ENCODE measurements at places on chromosomes 7 and 10.
A peak's percentile ranks its signal among the peaks of the same experiment; 100 is the strongest.

GRCh38 chr10:128047351-128047750, 78.9 kb downstream of the MKI67 start:
- DNase-seq = no peak

GRCh38 chr7:25068502-25069213, 56.4 kb downstream of the CYCS start:
- no peak for DNase-seq

GRCh38 chr10:55091691-55092328, 290.8 kb upstream of the PCDH15 start:
- no peak for DNase-seq

DNA sequence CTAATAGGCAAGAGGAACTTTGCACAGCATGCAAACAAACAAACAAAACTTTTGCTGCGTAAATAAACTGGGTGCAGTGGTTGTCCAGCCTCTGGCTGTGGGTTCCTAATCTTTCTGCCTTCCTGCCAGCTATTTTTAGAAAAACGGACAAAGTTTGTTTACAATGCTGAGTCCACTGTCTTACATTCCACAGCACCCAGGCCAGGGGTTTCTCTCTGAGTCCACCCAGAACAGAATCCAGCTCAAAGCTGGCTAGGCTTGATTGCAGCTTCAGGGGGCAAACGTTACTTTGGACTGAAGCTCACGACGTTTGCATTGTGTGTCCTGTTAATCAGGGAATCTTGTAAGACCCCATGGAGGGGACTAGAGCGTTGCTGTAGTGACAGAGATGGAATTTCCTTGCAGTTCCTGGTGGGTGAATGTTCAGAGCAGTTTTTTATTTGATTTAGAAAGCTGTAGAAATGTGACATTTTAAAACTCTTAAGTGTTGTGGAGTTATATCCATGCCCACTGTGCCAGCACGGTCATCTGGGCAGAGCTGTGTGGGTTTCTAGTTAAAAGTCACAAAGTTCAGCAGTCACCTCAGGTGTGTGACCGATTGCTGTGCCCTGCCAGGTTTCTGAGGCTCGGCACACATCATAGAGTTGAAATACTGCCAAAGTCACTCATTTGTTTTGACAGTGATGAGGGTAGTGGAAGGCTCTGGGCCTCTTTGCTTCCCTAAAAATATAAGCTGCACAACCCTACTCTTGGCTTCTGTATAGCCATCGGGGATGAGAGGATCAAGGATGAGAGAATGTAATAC, 247.0 kb downstream of the STK31 start:
- no peak for DNase-seq

DNA sequence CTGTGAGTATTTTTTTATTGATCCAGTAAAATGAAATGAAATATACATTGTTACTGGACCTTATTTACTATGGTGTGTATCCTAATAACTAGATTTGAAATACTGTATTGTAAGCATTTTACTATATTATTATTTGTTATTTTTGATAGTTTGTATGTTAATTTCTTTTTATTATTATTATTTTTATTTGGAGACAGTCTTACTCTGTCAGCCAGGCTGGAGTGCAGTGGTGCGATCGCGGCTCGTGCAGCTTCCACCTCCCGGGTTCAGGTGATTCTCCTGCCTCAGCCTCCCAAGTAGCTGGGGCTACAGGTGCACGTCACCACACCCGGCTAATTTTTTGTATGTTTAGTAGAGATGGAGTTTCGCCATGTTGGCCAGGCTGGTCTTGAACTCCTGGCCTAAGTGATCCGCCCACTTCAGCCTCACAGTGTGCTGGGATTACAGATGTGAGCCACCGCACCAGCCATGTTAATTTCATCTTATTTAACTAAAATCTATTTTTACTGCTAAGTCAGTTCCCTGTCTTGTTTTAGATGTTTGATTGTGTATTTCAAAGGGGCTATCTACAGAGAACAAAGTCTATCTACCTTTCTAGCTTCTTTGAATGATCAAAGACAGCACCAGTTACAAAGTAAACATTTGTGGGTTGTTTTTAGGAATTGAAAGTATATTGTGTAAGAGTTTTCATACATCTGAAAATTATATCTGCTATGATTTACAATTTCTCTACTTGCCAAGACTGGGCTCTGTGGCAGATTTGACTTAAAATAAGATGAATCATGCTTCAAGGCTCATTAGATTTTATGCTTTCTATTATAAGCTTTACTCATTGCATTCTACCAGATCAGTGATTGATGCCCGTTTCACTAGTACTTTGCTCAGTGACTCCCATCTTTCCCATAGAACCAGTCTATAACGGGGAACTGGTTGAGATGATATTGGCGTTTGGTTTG, 41.6 kb downstream of the CDC123 start:
- no peak for DNase-seq

GRCh38 chr10:113958631-113959382, 84.9 kb upstream of the ADRB1 start:
- no peak for DNase-seq

DNA sequence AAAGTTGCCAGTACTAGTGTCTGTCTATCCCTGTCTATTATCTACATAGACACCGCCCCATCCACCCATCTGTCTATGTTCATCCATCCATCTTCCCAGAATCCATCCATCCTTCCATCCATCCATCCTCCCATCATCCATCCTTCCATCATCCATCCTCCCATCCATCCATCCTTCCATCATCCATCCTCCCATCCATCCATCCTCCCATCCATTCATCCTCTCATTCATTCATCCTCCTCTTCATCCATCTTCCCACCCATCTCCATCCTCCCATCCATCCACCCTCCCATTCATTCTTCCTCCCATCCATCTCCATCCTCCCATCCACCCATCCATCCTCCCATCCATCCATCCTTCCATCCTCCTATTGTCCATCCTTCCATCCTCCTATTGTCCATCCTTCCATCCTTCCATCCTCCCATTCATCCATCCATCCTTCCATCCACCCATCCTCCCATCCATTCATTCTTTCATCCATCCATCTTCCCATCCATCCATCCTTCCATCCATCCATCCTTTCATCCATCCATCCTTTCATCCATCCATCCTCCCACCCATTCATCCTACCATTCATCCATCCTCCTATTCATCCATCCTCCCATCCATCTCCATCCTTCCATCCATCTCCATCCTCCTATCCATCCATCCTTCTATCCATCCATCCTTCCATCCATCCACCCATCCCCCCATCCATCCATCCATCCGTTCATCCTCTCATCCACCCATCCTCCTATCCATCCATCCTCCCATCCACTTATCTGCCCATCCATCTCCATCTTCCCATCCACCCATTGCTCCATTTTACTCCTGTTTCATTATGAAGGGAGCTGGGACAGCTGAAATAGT, 14.7 kb upstream of the LEP start:
- DNase-seq = no peak

GRCh38 chr10:7409732-7410168, 1.1 kb downstream of the SFMBT2 start:
- DNase-seq = peak; percentile 30

DNA sequence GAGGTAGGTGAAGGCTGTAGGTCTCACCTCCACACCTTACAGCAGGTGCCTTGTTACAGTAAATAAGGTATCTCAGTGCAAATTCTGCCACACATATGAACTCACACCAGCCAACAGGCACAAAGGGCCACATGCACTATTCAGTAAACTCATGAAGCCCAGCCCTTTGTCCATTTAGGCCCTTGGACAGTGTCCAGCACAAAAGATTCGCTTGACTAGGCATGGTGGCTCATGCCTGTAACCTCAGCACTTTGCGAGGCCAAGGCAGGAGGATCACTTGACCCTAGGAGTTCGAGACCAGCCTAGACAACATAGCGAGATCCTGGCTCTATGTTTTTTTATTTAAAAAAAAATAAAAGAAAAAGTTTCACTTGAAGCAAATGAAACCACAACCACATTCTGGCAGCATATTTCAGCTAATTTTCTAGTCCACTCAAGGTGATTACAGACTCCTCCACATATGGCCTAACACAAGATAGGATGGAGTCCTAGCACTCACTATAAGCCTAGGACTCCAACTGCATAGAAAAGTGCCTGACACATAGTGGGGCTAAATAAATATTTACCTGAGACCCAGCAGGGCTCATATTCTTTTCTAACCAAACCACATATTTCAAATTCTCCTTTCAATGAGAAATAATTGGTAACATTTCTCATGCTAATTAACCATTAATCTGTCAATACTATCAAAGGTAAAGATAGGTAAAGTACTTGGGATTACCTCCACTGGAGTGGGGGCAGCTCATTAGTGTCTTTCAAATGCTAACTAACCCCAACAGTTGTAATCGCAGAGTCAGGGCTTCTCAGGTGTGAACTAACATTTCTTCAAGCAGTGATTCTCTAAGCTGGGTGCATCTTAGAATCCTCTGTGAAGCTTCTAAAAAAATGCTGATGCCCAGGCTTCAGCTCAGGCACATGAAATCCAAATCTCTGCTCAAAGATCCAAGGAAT, 4.5 kb upstream of the ANKRD1 start:
- DNase-seq = no peak

DNA sequence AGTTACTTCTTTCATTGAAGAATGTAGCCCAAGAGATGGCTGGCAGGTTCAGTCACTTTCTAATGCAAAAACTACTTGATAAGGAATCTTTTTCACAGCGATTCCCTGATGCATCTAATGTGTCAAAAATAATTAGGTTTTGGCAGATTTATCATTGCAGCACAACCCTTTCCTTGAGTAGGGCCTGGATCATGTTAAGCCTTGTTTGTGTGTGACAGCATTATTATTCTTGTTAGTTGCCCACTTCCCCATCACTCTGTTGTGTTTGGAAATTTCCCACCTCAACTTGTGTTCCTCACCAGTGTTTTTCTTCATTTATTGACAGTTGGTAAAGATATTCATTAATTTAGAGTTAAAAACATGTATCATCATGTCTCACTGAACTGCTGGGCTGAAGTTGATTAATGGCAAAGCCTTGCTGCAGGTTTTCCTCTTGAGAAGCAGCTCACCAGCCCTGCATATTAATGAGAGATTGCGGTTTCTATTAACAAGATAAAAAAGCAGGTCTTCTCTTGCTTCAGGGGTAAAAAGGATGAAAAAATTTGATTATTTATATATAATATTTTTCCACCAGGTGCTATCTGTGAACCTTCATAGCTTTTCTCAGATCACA, 233.3 kb upstream of the MDFIC start:
- DNase-seq = no peak

GRCh38 chr7:155506854-155507337, 39.5 kb downstream of the CNPY1 start:
- DNase-seq = peak; percentile 62
